ENCODE measurements at places on chromosomes 13 and 19.

- DNase-seq: no peak
These were observed 19.9 kb upstream of the CACTIN start for GRCh38 chr19:3646336-3647092.

DNA sequence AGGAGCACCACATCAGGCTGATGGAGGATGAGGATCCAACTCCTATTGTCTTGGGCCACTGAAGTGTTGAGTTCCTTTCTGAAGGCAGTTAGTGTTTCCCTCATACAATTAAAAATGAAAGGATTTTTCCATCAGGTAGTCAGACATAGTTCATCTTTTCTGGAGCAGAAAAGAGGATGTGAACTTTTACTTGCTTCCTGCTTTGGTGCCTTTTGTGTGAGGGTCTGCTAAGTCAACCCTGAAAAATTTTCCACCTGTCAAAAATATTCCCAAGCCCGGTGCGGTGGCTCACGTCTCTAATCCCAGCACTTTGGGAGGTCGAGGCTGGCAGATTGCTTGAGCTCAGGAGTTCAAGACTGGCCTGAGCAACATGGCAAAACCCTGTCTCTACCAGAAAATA, 43.9 kb downstream of the RGCC start:
- no peak for DNase-seq

GRCh38 chr19:29118389-29118788, 94.6 kb downstream of the UQCRFS1 start:
- DNase-seq: no peak

- no peak for DNase-seq
These were observed 79.7 kb downstream of the TSHZ3 start for GRCh38 chr19:31269425-31270127.

- peak; percentile 30 for DNase-seq
These were observed 77.9 kb downstream of the CACNA1A start for GRCh38 chr19:13428352-13428751.

GRCh38 chr13:113095146-113096051, 10.2 kb upstream of the F7 start:
- DNase-seq: no peak

DNA sequence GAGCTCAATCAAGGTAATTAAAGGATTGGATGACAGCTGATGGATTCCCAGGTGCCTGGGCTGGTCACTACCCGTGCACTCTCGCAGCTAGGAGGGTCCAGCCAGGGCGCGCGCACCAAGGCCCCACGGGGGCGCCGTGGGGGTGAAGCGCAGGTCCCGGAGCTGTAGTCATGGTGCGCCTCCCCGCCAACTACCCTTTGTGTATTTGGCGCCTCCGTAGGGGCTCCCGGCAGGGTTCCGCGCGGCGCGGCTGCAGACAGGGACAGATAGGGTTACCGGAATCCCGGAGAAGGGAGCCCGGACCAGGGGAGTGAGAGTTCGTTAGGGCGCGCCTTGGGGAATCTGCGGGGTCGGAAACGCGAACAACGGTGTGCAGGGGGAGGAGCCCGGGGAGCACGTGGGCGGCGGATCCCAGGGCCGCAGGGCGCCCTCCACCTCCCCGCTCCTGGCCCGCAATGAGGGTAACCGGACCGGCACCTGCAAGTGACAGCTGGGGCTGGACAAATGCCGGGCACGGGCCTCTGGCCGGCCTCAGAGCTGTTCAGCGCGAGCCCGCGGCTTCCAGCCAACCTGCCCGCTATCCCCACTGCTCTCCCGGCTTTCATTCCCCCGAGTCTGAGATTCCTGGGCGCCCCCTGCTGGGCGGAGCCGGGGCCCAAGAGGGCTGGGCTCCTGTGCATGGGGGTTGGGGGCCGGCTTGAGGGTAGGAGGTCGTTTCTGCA, 3.4 kb upstream of the PRAM1 start:
- peak; percentile 80 for DNase-seq
